ENCODE measurements at places on chromosomes 4 and X. TPM values are rescaled to one million over a fixed set of nuclear protein-coding genes. Genes with fewer than 3 reads are reported as not detected.
A peak's percentile ranks its signal among the peaks of the same experiment; 100 is the strongest.

The FAT1 gene
- not detected for polyA plus RNA-seq

The RS1 gene
- not detected for polyA plus RNA-seq

- DNase-seq: no peak
- H3K27ac ChIP-seq: no peak overlapping the region
- H3K4me1 ChIP-seq: no peaks in the 10 kb centered on the region
- H3K4me3 ChIP-seq: no peak overlapping the region
Measured at GRCh38 chrX:17415242-17415810, 40.3 kb downstream of the NHS start.

The GPAT3 gene
- polyA plus RNA-seq: 3.5 TPM

DNA sequence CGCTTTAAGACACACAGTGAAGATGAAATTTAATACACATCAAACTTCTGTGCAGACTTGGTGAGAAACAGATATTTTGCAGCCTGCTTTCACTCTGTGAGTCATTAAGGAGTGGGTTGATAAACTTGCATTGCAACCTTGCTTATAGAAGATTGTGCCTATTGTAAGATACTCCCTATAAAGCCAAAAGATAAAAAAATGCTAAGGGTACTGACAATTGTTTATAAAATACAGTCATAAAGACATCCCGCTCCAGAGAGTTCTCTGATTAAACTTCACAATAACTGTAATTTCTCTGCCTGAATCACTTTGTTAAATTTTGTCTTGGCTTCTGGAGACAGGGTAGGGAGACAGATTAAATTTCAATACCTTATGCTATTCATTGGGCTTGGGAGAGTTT lies 49.1 kb downstream of the GALNT7 start:
- H3K4me3 ChIP-seq: no peak overlapping the region
- H3K4me1 ChIP-seq: no peaks in the 10 kb centered on the region
- no peaks in the 10 kb centered on the region for H3K27me3 ChIP-seq
- H3K36me3 ChIP-seq: no peaks in the 10 kb centered on the region

DNA sequence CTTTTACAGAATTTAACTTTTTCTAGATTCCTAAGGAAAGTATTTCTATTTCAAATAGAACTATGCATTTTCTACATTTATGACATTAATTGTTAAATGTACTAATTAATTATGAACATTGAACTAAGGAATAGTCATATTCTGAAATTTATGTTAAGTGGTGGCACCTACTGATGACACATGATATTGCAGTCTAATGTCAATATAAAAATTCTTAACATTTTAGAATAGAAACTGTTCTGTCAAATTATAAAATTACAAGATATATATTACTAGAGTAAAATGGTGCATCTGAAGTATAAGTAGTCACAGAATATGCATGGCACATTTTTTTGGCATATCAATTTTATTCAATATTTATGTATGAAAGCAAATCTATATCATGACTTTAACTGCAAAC lies 40.2 kb upstream of the NDNF start:
- no peak for DNase-seq
- H3K4me3 ChIP-seq: no peak overlapping the region
- H3K27ac ChIP-seq: no peak overlapping the region
- no peaks in the 10 kb centered on the region for H3K36me3 ChIP-seq
- no peaks in the 10 kb centered on the region for H3K27me3 ChIP-seq
- no peaks in the 10 kb centered on the region for H3K4me1 ChIP-seq

The MED14 gene
- 6.9 TPM for polyA plus RNA-seq

GRCh38 chr4:34108391-34108790 lies 2135.9 kb downstream of the ARAP2 start:
- no peak overlapping the region for H3K4me3 ChIP-seq
- H3K36me3 ChIP-seq: no peaks in the 10 kb centered on the region
- no peak for DNase-seq
- no peaks in the 10 kb centered on the region for H3K4me1 ChIP-seq
- no peak overlapping the region for H3K27ac ChIP-seq

The NAT8L gene
- not detected for polyA plus RNA-seq

- no peak for DNase-seq
- H3K27me3 ChIP-seq: no peaks in the 10 kb centered on the region
- peaks cover 2% of the 10 kb centered on the region for H3K36me3 ChIP-seq
- H3K4me3 ChIP-seq: no peak overlapping the region
Measured at GRCh38 chr4:101104312-101105052, 242.8 kb downstream of the PPP3CA start.

DNA sequence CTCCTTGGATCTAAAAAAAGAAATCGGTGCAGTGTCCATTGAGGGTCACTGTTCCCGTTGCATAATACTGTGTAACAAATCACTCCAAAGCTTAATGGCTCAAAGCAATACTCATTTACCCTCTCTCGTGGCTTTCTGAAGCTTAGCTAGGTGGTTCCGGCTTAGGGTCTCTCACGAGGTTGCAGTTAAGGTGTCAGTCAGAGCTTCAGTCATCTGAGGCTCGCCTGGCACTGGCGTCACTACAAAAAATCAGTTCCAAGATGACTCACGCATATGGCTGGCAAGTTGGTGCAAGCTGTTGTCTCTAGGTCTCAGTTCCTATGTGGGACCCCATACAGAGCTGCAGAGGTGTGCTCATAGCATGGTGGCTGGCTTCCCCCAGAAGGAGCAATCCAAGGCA lies 91.0 kb downstream of the BEND2 start:
- DNase-seq: no peak
- H3K4me1 ChIP-seq: no peaks in the 10 kb centered on the region
- H3K27ac ChIP-seq: no peak overlapping the region
- H3K36me3 ChIP-seq: no peaks in the 10 kb centered on the region
- no peaks in the 10 kb centered on the region for H3K27me3 ChIP-seq
- no peak overlapping the region for H3K4me3 ChIP-seq

The SCML2 gene
- polyA plus RNA-seq: 1.7 TPM

DNA sequence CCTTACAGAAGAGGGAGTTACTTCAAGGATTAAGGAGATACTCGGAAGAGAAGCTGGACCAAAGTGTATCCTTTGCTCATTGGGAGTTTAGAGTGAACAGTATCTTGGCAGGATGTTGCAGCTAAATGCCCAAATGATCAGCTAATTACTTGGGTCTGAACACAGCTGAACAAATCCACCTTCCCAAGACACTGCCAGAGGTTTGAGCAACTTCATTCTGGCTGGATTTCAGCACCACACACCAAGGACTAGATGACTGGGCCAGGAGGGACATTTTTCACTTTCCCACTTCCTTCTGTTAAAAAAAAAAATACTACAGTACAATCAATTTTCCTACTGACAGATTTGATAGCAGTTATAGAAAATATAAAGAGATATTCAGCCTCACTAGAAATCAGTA lies 324.6 kb downstream of the MID1IP1 start:
- no peak for DNase-seq
- no peak overlapping the region for H3K27ac ChIP-seq

- H3K4me3 ChIP-seq: no peak overlapping the region
- H3K27me3 ChIP-seq: no peaks in the 10 kb centered on the region
- no peaks in the 10 kb centered on the region for H3K36me3 ChIP-seq
- peaks cover 29% of the 10 kb centered on the region for H3K4me1 ChIP-seq
Measured at GRCh38 chrX:66023385-66024091, 16.3 kb downstream of the VSIG4 start.

The RCHY1 gene
- 25.0 TPM for polyA plus RNA-seq

GRCh38 chr4:3044870-3045819 lies 29.2 kb downstream of the HTT-AS start:
- DNase-seq: peak; percentile 76
- H3K4me1 ChIP-seq: peaks cover 31% of the 10 kb centered on the region
- no peaks in the 10 kb centered on the region for H3K36me3 ChIP-seq

DNA sequence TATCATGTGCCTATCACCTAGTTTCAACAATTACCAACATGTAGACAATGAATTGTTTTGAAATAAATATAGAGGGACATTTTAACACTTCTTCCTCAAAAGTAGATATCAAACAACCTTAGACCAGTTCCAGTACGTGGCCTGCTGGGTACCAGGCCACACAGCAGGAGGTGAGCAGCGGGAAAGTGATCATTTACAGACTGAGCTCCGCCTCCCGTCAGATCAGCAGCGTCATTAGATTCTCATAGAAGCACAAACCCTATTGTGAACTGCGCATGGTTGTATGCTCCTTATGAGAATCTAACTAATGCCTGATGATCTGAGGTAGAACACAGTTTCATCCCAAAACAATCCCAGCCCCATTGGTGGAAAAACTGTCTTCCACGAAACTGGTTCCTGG lies 6.5 kb downstream of the BBS7 start:
- H3K4me1 ChIP-seq: no peaks in the 10 kb centered on the region
- no peaks in the 10 kb centered on the region for H3K27me3 ChIP-seq

The JCHAIN gene
- polyA plus RNA-seq: 0.81 TPM

The MAGED4B gene
- polyA plus RNA-seq: 0.18 TPM

The IQCM gene
- not detected for polyA plus RNA-seq

DNA sequence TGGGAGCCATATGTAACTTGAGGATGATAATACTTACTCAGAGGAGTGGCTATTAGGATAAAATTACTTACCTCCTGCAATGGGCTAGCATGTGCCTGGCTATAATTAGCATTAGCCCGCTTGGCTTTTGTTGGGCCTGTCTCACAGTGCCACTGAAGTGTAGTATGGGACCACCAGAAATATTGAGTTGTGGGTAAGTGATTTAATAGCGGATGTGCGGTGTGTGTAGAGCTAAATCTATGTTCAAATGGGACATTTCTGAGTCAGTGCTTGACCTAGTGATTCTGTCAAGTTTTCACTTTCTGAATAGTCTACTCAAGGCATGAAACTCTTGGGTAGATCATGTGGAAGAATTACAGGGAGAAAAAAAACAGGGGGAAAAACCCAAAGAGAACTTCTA lies 3.5 kb upstream of the CLNK start:
- H3K36me3 ChIP-seq: no peaks in the 10 kb centered on the region
- no peak for DNase-seq
- no peak overlapping the region for H3K27ac ChIP-seq
- H3K27me3 ChIP-seq: no peaks in the 10 kb centered on the region
- H3K4me1 ChIP-seq: no peaks in the 10 kb centered on the region

DNA sequence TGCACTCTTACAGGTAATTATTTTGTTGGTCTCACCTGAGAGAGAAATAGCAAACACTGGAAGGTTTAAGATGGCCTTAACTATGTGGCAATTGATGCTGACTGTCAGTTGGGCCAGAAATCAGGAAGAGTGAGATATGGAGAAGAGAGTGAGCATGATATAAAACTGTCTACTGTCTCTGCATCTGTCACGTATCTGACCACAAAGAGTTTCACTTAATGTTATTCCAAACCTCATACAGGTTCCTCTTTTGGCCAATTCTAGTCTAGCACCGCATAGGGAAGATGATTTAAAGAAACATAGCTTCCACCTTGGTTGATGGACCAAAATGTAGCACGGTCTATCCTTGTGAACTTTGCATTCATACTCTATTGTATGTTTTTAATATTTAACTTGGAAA lies 381.0 kb upstream of the BOD1L1 start:
- no peak overlapping the region for H3K4me3 ChIP-seq
- no peaks in the 10 kb centered on the region for H3K27me3 ChIP-seq
- no peak overlapping the region for H3K27ac ChIP-seq
- no peak for DNase-seq
- H3K36me3 ChIP-seq: no peaks in the 10 kb centered on the region

The KLHL8 gene
- polyA plus RNA-seq: 11.5 TPM

- H3K27me3 ChIP-seq: no peaks in the 10 kb centered on the region
- H3K27ac ChIP-seq: no peak overlapping the region
- no peak for DNase-seq
- H3K36me3 ChIP-seq: no peaks in the 10 kb centered on the region
Measured at GRCh38 chr4:89279385-89279784, 28.2 kb downstream of the GPRIN3 start.

- no peaks in the 10 kb centered on the region for H3K36me3 ChIP-seq
- DNase-seq: peak; percentile 6
- no peak overlapping the region for H3K4me3 ChIP-seq
- no peaks in the 10 kb centered on the region for H3K27me3 ChIP-seq
Measured at GRCh38 chr4:156970501-156971164, 966 bp downstream of the PDGFC start.

The ADH4 gene
- not detected for polyA plus RNA-seq

GRCh38 chr4:73894001-73894400 lies 24.8 kb downstream of the CXCL1 start:
- no peak for DNase-seq
- no peak overlapping the region for H3K4me3 ChIP-seq
- H3K27me3 ChIP-seq: no peaks in the 10 kb centered on the region

The RAB9A gene
- 19.7 TPM for polyA plus RNA-seq

The ALAS2 gene
- polyA plus RNA-seq: not detected

The PCDH19 gene
- not detected for polyA plus RNA-seq

- H3K36me3 ChIP-seq: no peaks in the 10 kb centered on the region
- no peaks in the 10 kb centered on the region for H3K4me1 ChIP-seq
- no peak overlapping the region for H3K27ac ChIP-seq
- no peak overlapping the region for H3K4me3 ChIP-seq
- DNase-seq: no peak
Measured at GRCh38 chr4:128249787-128250668, 37.6 kb downstream of the PGRMC2 start.

GRCh38 chr4:68175562-68176155 lies 46.0 kb upstream of the TMPRSS11F start:
- no peaks in the 10 kb centered on the region for H3K36me3 ChIP-seq
- H3K27ac ChIP-seq: no peak overlapping the region
- DNase-seq: no peak
- no peaks in the 10 kb centered on the region for H3K27me3 ChIP-seq
- H3K4me1 ChIP-seq: no peaks in the 10 kb centered on the region
- no peak overlapping the region for H3K4me3 ChIP-seq

- H3K27ac ChIP-seq: no peak overlapping the region
- no peaks in the 10 kb centered on the region for H3K27me3 ChIP-seq
- H3K4me3 ChIP-seq: no peak overlapping the region
Measured at GRCh38 chr4:23153076-23153475, 460.3 kb downstream of the GBA3 start.

- no peak overlapping the region for H3K4me3 ChIP-seq
- H3K36me3 ChIP-seq: no peaks in the 10 kb centered on the region
- DNase-seq: no peak
- H3K4me1 ChIP-seq: no peaks in the 10 kb centered on the region
Measured at GRCh38 chr4:140865253-140866217, 109.3 kb upstream of the TBC1D9 start.

DNA sequence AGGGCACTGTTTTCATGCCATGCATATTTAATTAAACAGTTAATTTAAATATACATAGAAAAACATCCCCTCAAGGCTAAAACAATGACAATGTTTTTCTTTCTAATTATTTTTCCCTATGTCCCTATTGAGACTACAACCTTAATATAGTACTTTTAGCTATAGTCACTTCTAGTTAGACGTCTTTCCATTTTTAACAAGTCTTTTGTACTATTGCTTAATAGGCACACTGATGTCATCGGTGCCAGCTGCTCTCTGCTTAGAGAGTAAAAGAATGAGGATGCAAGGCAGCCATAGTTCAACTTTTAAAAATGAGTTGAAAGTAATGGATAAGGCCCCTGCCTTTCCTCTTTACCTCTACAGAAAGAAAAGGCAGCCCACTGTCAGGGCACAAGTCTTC lies 191.1 kb downstream of the KCTD8 start:
- H3K27ac ChIP-seq: no peak overlapping the region
- H3K36me3 ChIP-seq: no peaks in the 10 kb centered on the region
- no peaks in the 10 kb centered on the region for H3K27me3 ChIP-seq
- no peak for DNase-seq
- no peak overlapping the region for H3K4me3 ChIP-seq
